Left colon (tissue), 2 donors: ENCODE measurements at places on chromosomes 13 and 19.

GRCh38 chr13:98534821-98535220 lies 42.1 kb downstream of the STK24 start:
- no peak for DNase-seq

GRCh38 chr13:80441968-80442367 lies 101.0 kb upstream of the SPRY2 start:
- DNase-seq = no peak

DNA sequence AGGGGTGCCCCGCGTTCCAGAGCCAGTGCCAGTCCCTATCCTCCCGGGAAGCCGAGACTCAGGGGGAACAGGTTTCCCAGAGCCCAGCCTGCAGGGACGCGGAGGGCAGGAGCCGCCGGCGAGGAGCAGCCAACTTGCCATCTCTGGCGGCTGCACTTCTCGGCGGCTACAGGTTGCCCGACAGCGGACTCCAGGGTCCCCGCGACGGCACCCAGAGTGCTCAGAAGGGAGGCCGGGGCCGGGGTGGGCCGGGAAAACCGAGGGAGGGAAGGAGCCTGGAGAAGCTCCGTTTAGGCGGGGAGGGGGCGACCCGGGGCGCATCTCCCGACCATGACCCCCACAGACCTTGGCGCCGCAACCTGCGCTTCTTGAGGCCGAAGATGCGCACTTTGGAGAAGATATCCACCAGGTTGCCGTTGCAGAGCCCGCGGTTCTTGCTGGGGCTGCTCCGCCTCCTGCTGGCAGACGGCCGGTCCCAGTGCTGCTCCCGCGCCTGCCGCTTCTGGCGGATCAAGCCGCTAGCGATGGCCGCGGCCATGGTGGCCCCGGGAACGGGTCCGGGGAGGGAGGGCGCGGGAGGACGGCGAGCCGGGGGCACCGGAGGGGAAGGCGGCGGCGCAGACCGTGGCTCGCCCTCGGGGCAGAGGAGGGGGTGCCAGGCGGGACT lies 463.8 kb downstream of the ITGBL1 start:
- DNase-seq = no peak

DNA sequence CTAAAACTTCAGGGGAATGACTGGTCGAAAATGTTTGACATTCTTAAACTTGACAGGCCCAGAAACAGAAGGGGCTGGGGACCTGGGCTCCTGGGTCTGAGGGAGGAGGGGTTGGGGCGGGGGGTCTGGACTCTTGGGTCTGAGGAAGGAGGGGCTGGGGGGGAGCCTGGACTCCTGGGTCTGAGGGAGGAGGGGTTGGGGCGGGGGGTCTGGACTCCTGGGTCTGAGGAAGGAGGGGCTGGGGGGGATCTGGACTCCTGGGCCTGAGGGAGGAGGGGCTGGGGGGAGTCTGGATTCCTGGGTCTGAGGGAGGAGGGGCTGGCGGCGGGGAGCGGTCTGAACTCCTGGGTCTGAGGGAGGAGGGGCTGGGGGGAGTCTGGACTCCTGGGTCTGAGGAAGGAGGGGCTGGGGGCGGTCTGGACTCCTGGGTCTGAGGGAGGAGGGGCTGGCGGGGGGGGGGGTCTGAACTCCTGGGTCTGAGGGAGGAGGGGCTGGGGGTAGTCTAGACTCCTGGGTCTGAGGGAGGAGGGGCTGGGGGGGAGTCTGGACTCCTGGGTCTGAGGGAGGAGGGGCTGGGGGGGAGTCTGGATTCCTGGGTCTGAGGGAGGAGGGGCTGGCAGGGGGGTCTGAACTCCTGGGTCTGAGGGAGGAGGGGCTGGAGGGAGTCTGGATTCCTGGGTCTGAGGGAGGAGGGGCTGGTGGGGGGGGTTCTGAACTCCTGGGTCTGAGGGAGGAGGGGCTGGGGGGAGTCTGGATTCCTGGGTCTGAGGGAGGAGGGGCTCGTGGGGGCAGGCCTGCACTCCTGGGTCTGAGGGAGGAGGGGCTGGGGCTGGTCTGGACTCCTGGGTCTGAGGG lies 5.5 kb upstream of the KLK6 start:
- DNase-seq = no peak

- no peak for DNase-seq
Observed at GRCh38 chr13:28510542-28510941, 15.6 kb upstream of the FLT1 start.
